ENCODE measurements at places on chromosomes 1 and 21. TPM values are rescaled to one million over a fixed set of nuclear protein-coding genes. Genes with fewer than 3 reads are reported as not detected.
A peak's percentile ranks its signal among the peaks of the same experiment; 100 is the strongest.

CLCA4 gene
- total RNA-seq: 0.09 TPM

UMODL1 gene
- 0.28 TPM for total RNA-seq

DNA sequence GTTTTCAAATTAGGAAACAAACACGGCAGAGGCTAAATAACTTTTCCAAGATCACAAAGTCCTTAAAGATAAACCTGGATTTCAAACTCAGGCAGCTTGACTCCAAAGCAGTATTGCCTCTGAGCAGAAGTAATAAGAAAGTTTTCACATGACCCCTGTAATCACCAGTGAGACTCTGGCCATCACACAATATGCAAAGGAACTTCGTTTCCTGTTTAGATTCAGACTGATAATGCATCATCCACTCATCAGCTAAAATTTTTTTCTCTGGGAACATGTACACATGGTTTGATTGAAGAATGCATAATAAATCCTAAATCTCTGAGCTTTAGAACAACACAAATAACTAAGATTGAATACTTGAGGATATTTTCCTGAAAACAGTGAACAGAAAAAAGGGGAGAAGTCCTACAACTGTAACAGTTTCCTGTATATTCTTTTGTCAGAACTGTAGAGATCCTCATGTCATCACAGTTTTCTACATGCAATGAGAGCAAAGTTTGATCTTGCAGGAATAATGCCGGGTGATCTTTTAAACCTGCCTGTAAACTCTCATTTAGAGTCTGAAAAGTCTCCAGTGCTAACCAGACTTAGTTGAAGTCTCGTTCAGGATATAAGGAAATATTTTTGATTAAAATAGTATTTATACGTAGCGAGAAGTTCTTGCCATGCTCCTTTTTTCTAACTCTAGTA is 225.3 kb downstream of the SPATA17 start:
- no peak for DNase-seq
- peaks cover 15% of the 10 kb centered on the region for H3K4me1 ChIP-seq
- no peaks in the 10 kb centered on the region for H3K36me3 ChIP-seq

GRCh38 chr1:214496126-214496525 is 55.3 kb downstream of the PTPN14 start:
- H3K4me3 ChIP-seq: no peak overlapping the region
- no peaks in the 10 kb centered on the region for H3K27me3 ChIP-seq
- no peaks in the 10 kb centered on the region for H3K36me3 ChIP-seq
- no peak for DNase-seq
- H3K4me1 ChIP-seq: peaks cover 1% of the 10 kb centered on the region
- no peak overlapping the region for H3K27ac ChIP-seq

DNA sequence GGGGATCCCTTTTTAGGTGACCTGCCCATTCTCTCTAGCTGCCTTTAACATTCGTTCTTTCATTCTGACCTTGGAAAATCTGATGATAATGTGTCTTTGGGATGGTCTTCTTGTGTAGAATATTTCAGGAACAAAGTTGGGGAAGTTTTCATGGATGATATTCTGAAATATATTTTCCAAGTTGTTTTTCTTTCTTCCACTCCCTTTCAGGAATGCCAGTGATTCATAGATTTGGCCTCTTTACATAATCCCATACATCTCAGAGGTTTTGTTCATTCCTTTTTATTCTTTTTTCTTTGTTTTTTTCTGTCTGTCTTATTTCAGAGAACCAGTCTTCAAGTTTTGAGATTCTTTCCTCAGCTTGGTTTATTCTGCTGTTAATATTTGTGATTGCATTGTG is 13.9 kb upstream of the SCMH1 start:
- no peak overlapping the region for H3K27ac ChIP-seq
- no peaks in the 10 kb centered on the region for H3K36me3 ChIP-seq
- DNase-seq: no peak

- no peak overlapping the region for H3K4me3 ChIP-seq
- peak; percentile 89 for DNase-seq
- H3K4me1 ChIP-seq: no peaks in the 10 kb centered on the region
- no peak overlapping the region for H3K27ac ChIP-seq
Measured at GRCh38 chr1:205061665-205062069, 18.7 kb downstream of the CNTN2 start.

- no peaks in the 10 kb centered on the region for H3K36me3 ChIP-seq
- peak; percentile 98 for DNase-seq
- H3K27me3 ChIP-seq: no peaks in the 10 kb centered on the region
Measured at GRCh38 chr1:2212532-2213491, 15.3 kb upstream of the SKI start.

GRCh38 chr1:233326811-233327650 is 493 bp upstream of the MAP3K21 start:
- H3K27me3 ChIP-seq: peaks cover 25% of the 10 kb centered on the region
- H3K4me3 ChIP-seq: peak overlapping the region; percentile 6
- peak; percentile 87 for DNase-seq
- H3K4me1 ChIP-seq: peaks cover 12% of the 10 kb centered on the region
- H3K27ac ChIP-seq: no peak overlapping the region

DNA sequence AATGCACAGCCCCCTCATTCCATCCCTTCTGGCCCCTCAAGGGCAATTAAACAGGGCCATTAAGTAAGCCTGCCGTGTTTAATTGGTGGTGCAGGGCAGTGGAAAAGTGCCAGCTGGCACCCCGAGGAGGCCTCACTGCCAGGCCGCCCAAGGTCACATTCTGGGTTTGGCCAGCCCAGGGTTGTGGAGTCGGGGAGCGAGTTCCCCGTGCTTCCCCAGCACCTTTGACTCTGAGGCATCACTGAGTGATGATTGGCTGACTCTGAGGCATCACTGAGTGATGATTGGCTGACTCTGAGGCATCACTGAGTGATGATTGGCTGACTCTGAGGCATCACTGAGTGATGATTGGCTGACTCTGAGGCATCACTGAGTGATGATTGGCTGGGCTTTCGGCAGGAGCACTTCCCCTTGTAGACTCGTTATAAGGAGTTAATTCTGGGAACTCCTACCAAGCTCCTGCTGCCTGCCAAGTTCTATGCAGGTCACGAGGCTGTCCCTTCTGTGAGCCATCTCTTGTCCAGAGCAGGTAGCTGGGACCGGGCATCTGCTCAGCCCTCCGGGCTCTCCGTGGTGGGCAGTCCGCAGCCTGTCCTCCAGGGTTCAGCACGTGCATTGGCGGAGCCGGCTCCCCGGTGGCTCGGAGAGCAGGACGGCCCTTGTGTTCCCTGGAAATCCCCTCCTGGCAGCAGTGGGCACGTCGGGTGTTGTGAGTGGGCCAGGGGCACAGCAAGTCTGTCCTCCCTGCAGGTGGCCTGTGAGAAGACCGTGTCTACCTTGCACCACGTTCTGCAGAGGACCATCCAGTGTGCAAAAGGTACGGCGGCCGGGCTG is 20.9 kb downstream of the CSTB start:
- H3K4me3 ChIP-seq: no peak overlapping the region
- no peaks in the 10 kb centered on the region for H3K27me3 ChIP-seq
- no peak for DNase-seq
- no peaks in the 10 kb centered on the region for H3K4me1 ChIP-seq
- H3K36me3 ChIP-seq: peaks cover 76% of the 10 kb centered on the region

GRCh38 chr1:18642278-18643095 is 11.8 kb downstream of the PAX7 start:
- no peak overlapping the region for H3K4me3 ChIP-seq
- H3K27ac ChIP-seq: no peak overlapping the region
- no peaks in the 10 kb centered on the region for H3K4me1 ChIP-seq
- no peaks in the 10 kb centered on the region for H3K36me3 ChIP-seq
- peaks cover 91% of the 10 kb centered on the region for H3K27me3 ChIP-seq
- DNase-seq: no peak
